ENCODE measurements at places on chromosomes 5 and 9.

DNA sequence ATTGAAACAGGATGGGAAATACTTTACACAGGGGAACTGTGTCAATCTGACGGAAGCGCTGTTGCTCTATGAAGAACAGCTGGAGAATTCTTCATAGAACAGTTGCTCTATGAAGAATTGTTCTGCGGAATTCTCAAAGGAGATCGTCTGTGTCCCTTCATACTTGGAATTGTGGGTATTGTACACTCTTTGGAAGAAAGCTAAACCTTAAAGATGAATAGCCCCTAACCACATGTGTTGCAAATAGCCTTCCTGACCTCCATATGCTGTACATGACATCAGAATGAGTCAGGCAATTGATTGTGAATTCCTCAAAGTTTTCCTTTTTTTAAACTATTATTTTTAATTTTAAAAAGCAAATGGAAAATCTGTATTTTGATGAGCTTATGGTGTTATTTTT is 15.6 kb downstream of the NIM1K start:
- DNase-seq: no peak

GRCh38 chr9:7095058-7095457 is 337.3 kb downstream of the KDM4C start:
- DNase-seq: no peak

DNA sequence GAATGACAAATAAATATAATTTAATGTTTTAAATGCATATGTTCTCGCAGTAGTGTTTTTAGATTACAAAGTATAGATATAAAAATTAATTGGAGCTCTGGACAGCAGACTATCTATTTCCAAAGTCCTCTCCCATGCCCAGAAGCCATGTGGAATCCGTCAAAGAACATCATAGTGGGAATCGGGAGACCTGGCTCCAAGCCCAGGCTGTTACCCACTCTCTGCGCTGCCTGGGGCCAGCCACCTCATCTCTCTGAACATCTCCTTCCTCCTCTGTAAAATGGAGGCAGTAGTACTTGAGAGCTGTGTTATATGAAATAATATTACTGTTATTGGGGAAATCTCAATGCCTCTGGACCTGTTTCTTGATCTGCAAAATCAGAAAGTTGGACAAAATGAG is 58.1 kb upstream of the SLC30A5 start:
- DNase-seq: no peak

DNA sequence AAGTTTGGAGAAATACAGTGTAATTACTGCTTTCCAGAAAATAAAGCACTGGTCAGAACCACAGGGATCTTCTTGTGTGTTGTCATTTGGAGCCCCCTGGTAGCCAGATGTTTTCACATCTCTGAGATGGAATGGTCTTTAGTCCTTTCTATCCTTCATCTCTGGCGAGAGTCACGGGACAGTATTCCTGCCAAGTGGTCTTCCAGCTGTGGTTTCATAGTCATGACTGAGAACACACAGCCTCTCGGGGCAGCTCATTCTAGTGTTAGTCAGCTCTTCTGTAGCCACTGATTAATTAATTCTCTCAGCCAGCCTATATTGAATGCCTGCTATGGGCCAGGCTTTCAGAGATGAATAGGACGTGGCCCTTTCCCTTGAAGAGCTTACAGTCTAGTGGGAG is 34.1 kb downstream of the HMGXB3 start:
- no peak for DNase-seq

DNA sequence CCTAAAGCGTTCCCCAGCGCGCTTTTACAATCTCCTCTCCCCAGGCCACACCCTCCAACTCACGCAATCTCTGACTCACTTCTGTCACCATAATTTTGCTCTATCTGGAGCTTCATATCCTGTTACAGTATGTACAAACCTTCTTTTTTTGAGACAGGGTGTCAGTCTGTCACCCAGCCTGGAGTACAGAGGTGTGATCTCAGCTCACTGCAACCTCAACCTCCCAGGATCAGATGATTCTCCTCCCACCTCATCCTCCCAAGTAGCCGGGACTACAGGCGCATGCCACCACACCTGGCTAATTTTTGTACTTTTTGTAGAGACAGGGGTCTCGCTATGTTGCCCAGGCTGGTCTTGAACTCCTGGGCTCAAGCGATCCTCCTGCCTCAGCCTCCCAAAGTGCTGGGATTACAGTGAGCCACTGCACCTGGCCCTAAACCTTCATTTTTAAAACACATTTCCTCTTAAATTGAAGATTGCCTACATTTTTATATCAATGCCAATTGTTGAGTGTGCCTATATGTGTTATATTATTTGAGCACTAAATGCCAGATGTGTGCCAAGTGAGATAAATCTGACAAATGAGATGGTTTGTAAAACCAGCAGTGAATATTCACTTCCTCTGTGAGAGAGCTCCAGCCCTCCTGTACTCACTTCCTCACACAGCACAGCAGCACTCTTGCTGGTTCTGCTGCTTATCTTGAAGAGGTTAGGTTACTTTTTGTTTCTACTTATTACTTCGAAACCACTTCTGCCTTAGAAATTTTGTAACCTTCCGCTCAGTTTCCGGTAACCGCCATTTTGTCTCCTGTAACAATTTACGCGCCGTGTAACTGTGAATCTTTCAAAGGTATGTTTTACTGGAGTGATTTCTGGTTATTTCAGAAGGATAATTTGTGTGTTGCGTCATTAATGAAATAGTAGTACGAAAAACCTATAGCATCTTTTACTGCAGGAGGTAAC is 57.9 kb downstream of the DOCK8 start:
- DNase-seq: peak; percentile 71

DNA sequence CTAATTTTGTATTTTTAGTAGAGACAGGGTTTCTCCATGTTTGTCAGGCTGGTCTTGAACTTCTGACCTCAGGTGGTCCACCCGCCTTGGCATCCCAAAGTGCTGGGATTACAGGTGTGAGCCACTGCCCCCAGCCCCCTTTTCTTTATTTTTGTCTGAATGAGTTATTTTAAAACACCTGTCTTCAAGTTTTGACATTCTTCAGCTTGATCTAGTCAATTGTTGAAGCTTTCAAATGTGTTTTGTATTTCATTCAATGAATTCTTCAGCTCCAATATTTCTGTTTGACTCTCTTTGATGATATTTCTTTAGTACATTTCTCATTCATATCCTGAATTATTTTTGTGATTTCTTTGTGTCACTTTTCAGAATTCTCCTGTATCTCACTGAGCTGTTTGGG is 486.2 kb downstream of the DMAC1 start:
- no peak for DNase-seq

DNA sequence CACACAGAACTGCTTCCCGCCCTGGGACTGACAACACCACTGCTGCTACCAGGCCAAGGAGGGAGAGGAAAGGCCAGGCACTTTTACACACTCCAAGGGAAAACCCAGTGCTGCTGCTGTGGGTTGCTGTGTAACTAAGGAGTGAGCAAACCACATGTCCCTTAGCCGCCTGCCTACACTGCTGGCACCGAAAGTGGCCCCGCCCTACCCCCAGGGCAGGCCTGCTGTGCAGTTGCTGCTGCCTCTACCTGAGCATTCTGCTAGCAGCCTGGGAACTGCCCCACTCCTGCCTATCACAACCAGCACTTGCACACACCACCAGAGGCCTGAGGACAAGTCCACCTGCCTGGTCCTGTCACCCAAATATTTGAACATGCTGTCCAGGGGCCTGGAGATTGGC is 740.9 kb downstream of the DTWD2 start:
- DNase-seq: no peak

DNA sequence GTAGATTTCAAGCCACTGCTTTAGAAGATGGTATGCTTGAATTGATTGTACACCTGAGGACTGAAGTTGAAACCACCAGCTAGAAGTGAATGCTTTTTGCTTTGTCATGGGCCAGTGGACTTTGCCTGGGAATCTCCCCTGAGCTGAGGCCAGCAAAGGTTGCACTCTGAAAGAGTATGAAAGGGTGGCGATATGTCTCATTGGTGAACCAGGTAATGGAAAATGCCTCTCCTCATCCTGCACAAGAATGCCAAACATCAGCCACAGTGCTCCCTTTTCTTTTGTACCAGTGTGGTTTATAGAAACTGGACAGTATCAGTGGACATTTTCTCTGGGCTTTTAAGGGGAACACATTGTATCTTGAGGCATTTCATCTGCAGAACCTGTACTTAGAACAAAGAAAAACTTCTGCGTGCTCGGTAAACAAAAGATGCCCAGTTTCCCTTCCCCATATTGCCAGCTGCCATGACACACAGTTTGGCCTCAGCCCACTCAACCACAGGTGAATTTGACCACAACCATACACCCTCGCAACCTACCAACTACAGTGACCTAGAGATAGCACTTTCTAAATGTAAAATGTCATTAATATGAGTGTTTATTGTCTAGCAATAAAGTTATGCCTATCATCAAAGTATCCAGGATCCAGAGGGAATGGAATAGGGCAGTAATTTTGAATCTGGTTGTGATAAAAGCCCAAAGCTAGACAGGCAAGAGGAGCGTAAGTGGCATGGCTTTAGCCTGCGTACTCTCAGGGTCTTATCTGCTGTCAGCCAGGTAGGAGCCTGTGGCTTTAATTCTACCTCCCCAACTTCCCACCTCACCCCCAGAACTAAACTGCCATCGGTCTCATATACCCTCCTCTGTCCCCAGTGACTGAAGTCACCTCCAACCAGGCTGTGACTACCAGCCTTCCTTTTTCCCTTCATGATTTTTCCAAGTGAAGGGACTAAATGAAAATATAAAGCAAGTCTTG is 79.5 kb upstream of the LHFPL2 start:
- DNase-seq: no peak

DNA sequence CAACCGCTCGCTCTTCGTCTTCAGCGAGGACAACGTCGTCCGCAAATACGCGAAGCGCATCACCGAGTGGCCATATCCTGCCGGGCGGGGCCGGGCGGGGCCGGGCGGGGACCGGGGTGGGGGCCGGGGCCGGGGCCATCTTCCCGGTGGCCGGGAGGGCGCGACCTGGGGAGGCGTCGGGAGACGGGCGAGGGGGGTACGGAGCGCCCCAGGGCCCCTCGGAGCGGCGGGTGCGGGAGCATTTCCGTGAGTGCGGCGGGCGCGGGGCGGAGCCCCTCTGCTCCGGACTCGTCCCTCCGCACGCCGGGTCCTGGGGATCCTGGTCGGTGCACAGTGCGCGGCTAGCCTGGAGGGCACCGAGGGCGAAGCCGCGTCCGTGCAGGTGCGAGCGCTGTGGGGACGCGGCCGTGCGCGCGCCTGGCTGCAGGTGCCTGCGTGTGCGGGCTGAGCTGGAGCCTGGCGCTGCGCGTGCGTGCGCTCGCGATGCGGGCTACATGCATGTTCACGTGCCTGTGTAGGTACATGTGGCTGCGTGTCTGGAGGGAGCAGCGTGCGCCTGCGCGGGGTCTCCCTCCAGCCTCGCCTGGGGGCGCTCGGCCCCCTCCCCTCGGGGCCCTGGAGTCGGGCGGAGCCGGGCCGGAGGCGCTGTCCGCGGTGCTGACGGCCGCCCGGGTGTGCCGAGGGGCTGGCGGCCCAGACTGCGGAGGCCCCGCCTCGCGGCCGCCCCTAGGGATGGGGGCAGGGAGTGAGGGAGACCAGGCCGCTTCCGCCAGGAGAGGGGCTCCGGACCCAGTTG is 762 bp downstream of the CACNA1B start:
- DNase-seq: no peak

GRCh38 chr5:167892352-167893115 is 398.9 kb upstream of the WWC1 start:
- DNase-seq: no peak

DNA sequence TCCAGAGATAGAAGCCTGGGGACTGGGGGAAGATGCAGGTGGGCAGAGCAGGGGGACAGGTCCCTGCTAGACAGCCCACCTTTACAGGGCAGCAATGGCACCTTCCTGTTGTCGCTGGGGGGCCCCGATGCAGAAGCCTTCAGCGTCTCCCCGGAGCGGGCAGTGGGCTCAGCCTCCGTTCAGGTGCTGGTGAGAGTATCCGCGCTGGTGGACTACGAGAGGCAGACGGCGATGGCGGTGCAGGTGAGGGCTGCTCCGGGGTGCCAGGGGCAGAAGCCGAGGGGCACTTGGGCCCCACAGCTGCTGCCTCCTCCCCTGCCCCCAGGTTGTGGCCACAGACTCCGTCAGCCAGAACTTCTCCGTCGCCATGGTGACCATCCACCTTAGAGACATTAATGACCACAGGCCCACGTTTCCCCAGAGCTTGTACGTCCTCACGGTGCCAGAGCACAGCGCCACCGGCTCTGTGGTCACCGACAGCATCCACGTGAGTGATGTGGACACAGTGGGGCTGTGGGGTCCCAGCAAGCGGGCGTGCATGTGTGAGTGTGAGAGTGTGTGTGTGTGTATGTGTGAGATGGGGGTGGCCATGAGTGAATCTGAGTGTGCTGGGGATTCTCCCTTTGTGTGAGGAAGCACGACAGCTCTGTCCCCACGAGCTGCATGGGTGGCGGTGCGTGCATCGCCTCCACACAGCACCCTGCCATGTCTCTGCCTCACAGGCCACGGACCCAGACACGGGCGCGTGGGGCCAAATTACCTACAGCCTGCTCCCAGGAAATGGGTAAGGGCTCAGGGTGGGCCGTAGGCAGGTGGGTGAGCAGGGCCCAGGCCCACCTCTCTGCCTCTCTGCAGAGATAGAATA is 28.4 kb downstream of the CDHR2 start:
- no peak for DNase-seq

DNA sequence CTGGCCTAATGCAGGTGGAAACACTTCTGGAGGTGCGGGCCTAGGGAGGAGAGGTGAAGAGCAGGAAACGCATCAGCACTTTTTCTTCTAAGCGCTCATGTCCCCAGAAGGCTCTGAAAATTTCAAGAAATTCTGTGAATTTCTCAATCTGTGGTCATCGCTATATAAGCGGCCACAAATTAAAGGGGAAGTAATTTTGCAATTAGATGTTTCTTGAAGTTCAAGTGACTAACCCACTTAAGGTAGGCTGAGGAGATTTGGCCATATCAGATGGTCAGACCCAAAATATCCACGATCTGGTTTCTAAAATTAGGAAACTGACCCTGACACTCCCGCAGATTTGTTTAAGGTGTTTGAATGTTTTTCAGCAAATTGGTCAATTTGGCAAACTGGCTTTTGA is 16.6 kb upstream of the HMGCR start:
- DNase-seq: no peak

GRCh38 chr9:79701651-79702050 is 129.9 kb downstream of the TLE4 start:
- no peak for DNase-seq

- no peak for DNase-seq
Observed at GRCh38 chr5:123881759-123882244, 369.8 kb downstream of the CSNK1G3 start.

DNA sequence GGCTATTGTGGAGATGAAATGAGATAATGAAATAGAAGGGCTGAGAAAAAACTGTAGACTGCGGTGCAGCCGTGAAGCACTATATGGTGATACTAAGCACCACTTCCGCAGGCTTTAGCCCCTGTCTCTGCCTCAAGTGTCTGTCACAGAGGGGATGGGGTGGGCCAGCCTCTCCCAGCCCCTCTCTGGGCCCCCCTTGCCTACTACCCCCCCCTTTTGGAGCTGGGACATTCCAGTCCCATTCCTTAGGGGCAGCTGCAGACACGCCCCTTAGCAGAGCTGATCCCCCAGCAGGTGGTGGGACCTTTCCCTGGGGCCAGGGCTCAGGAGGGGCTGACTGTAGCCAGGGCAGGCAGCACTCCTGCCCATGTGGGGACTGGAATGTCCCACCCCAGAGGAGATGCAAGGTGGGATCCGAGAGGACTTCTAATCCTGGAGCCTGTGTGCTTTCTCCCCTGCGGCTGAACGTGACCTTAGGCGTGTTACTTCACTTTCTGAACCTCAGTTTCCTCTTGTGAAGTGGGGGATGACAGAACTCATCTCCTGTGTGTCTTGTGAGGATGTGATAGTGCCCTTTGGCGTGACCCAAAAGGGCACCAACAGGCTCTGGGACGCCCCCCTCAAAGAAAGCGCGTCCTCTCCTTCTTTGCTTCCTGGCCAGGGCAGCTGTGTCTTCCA is 1.9 kb downstream of the N4BP3 start:
- DNase-seq: no peak

All from T follicular helper cell (primary cell).